ENCODE measurements at places on chromosomes 12 and 14. TPM values are rescaled to one million over a fixed set of nuclear protein-coding genes. Genes with fewer than 3 reads are reported as not detected.

SLC25A21 gene
- total RNA-seq, result not detected

GRCh38 chr12:4261655-4262054 lies 11.9 kb upstream of the CCND2 start:
- DNase-seq, result no peak

DNA sequence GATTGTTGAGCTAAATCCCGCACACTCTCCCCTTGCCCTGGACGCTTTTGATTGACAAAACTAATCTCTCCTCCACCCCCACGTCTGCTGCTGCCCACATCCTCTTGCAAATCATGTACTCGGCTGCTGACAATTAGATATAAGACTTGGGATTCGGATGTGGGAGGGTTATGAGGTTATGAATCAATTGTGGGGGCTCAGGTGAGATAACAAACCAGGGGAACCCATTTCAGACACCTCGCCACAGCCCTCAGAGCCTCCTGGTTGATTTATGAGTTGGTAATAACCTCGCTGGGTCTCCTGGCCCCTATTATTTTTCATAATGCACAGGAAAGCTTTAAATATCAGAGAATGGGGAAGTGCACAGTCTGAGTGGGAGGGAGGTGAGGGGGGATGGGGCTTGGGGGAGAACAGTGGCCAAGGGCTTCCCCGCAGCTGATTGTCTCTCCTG lies 449.9 kb downstream of the DPF3 start:
- peak; percentile 33 for DNase-seq

CLEC6A gene
- total RNA-seq, result not detected

DNA sequence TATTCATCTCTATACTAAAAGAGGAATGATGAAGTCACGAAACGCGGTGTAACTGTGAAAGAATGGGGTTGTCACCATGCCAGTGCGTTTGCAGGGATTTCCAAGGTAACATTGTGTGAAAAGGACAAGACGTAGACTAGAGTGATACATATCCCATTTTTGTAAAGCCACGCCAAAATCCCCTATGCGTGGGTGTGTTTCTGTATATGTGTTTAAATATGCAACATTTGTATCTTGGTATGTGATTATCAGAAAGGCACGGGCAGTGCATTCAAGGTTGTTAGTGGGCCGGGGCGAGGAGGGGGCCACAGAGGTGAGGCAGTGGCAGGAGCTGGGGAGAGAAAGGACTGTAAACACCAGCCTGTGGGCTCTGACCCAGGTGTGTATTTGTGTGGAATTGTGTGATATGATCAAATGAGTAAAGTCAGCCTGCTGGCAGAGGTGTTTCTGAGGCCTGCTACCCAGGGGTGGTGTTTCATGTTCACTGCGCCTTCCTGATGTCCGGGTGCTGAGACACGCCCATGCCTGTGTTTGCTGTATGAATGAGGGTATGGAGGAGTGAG lies 137.8 kb downstream of the ADGRD1 start:
- no peak for DNase-seq

- DNase-seq, result peak; percentile 71
These were observed 1.4 kb upstream of the PTPRQ start for GRCh38 chr12:80442426-80443222.

GRCh38 chr12:77435446-77436091 lies 370.2 kb upstream of the E2F7 start:
- no peak for DNase-seq

SDR9C7 gene
- not detected for total RNA-seq

LRRC9 gene
- not detected for total RNA-seq

- DNase-seq, result no peak
These were observed 147.4 kb downstream of the EFCAB11 start for GRCh38 chr14:89807151-89807550.

- DNase-seq, result peak; percentile 86
These were observed 3.4 kb downstream of the RHOF start for GRCh38 chr12:121789800-121790728.

GRCh38 chr12:128322341-128322740 lies 55.4 kb downstream of the TMEM132C start:
- no peak for DNase-seq

RTN1 gene
- 7.8 TPM for total RNA-seq

DNA sequence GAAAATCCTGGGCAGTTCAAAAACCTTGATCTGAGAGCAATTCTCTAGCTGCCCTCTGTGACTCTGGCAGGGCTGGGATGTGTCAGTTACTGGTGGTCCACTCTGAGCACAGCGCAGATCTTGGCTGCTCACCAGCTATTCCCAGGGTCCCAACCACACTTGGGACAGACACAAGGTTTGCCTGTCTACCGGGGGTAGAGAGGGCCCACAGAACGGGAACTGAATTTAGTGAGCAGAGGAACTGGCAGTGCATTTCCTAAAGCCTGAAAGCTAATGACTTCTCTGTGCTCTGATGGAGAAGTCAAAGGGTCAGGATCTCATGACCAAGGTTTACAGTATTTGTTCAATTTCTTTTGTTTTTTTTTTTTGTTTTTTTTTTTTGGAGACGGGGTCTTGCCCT lies 2.6 kb downstream of the PDE6H start:
- no peak for DNase-seq

OVCH1 gene
- not detected for total RNA-seq

DNA sequence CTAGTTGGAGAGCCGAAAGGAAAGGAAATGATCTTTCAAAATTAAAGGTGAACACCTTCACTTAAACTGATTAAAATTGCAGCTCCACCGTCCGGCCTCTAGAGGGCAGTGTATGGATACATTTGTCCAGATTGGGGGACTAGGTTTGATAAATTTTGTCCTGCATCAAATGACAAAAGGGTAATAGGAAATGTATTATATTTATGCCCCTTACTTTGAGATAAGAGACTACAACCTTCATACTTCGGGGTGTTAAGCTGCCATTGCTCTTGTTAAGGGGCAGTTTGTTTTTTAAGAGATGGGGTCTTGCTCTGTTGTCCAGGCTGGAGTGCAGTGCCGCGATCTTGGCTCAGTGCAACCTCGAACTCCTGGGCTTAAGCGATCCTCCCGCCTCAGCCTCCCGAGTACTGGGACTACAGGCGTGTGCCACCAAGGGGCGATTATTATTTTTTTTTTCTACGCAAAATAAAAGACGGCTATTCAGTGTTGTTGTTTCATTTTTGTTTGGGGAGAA lies 818 bp upstream of the SUOX start:
- DNase-seq, result peak; percentile 67

- no peak for DNase-seq
These were observed 35.3 kb downstream of the PITPNM2 start for GRCh38 chr12:123115409-123116121.

GRCh38 chr14:59868021-59868420 lies 2.6 kb downstream of the RTN1 start:
- DNase-seq, result no peak

KRT72 gene
- not detected for total RNA-seq

GRCh38 chr14:104171029-104171697 lies 32.8 kb downstream of the KIF26A start:
- peak; percentile 50 for DNase-seq

NRIP2 gene
- 4.7 TPM for total RNA-seq

FGF6 gene
- not detected for total RNA-seq

DNA sequence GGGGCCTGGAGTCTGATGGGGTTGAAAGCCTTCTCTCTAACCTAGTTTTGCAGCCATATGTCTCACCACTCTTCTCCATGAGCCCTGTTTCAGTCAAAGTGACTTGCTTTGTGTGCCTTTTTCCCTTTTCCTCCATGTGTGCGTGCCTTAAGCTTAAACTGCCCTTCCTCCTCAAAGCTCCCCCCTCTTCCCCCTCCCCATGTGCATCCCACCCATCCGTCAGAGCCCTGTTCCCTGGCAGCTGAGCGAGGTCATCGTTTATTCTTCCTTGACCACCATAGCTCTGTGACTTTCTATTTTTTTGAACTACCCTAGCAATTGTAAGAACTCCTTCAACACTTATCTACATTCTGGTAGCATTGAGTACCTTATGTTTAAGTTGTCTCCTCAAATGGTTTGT lies 24.9 kb downstream of the SAMD4A start:
- DNase-seq, result no peak

SPIC gene
- total RNA-seq, result 0.58 TPM

GRCh38 chr14:53951627-53952303 lies 4.9 kb downstream of the BMP4 start:
- no peak for DNase-seq

RFC5 gene
- not detected for total RNA-seq

MON2 gene
- total RNA-seq, result 159 TPM

DNA sequence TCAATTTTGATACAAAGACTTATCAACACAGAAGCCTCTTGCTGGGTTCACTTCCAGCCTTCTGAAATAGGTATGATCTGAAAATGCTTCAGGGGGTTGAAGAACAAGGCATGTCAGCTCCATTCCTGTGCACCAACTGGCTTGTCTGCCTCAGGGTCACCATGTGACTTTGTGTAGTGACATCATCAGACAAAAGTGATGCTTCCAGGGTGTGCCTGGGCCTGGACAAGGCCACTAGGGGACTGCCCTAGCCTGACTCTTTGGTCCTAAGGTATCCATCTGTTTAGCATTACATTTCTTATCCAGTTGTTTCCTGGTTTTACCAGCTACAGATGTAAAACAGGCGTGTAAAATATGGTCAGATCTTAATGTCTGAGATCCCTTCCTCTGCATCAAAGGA lies 155.6 kb downstream of the CAND1 start:
- DNase-seq, result no peak

Measured in stomach (tissue), 19 donors.